ENCODE measurements at places on chromosomes 11 and 22. TPM values are rescaled to one million over a fixed set of nuclear protein-coding genes. Genes with fewer than 3 reads are reported as not detected.

DNA sequence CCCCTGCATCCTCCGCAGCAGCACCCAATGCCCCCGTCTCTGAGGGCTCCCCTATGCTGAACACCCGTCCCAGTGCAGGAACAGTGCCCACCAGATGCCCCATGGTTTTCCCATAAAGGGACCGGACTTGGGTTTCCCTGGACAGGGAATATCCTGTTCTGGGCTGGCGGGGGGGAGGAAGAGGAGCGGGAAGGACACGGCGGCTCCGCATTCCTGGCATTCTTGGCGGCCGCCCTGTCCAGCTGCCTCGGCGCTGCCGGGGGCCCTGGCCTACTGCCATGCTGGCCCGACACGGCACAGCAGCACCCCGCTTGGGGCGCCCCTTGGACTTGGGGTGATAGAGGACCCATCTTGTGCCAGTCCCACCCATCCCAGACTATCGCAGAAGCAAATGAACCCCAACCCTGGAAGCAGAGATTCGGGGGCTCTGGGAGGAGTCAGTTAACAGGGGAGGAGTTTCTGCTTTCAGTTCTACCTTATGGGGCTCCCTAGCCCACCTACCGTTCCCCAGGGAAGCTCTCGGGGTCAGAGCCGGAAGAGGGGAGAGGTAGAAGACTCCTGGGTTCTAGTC is 23.7 kb upstream of the CBX7 start:
- no peak for DNase-seq

DNA sequence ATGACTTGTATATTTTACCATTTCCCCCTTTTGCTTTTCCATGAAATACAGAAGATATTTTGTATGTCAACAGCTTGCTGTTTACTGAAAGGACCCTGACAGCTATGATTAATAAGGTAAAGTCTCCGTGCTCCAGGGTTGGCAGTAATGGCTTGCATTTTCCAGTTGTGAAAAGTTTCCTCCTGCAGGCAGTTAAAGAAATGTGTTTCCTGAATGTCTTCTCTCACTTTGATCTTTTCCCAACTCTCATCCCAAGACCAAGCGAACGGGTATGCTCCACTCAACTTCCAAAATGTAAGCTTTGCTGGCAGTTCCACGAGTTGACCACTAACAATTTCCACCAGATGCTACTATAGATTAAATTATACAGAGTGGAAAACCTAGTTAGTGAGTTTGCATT is 8.9 kb downstream of the FIBIN start:
- DNase-seq: no peak

GRCh38 chr22:43437871-43438475 is 26.2 kb downstream of the MPPED1 start:
- no peak for DNase-seq

DNA sequence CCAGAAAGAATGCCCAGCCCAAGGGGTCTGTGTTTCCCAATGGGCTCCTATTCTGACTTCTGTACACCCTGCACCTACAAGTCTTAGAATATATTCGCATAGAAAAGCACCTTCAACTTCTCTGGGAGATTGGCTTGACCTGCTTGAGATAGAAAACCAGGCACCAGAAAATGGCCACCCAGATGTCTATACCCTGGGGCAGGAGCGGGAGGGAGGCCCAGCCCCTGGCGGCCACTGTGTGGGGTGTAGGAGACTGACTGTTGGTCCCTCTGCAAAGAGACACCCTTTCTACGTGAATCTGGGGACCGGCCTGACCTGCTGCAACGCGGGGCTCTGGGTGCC is 8.5 kb downstream of the DENND6B start:
- DNase-seq: no peak

DCHS1 gene
- total RNA-seq: 28.7 TPM

All from vagina (tissue), 2 donors.